ENCODE measurements at places on chromosomes 16 and 17. TPM values are rescaled to one million over a fixed set of nuclear protein-coding genes. Genes with fewer than 3 reads are reported as not detected.

Gene CD300LF
- not detected for total RNA-seq

GRCh38 chr17:73474370-73474988 lies 162.7 kb upstream of the CDC42EP4 start:
- DNase-seq = peak; percentile 10

GRCh38 chr17:12269751-12270150 lies 249.1 kb downstream of the MAP2K4 start:
- no peak for DNase-seq

DNA sequence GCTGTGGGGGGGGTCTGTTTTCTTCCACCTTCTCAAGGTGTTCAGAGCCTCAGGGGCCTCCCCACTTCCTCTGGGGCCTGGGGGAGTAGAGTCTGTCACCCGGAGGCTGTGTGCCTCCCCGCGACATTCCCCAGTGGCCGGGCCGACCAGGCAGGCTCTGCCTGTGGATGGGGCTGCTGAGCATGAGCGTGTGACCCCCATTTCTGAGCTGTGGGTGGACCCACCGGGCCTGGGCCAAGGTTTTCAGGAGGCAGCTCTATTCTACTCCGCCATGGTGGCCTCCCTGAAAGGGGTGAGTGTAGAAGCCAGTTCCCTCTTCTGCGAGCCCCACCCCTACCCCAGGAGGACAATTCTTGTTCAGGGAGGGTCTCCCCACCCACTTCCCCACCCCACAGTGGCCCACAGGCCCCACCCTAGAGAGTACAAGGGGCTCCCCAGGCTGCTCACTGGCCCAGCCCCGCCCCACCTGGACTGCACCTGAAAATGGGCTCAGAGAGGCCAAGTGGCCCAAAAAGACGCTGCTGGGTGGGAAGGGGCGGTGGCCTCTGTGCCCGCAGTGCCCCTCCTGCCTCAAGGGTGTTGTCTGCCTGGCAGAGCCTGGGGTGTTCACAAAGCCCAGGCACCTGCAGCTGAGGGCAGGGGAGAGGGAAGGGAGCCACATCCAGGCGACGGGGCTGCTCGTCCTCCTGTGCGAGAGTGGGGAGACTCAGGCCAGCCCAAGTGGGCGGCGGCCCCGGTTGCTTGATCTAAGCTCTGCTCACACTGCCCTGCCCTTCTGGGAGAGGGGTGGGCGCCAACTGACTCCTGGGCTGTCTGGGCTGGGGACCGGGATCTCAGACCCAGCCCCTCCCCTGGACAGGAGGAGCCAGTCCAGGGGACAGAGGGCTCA lies 1.3 kb downstream of the MSLN start:
- DNase-seq = no peak

Gene TOX3
- not detected for total RNA-seq

DNA sequence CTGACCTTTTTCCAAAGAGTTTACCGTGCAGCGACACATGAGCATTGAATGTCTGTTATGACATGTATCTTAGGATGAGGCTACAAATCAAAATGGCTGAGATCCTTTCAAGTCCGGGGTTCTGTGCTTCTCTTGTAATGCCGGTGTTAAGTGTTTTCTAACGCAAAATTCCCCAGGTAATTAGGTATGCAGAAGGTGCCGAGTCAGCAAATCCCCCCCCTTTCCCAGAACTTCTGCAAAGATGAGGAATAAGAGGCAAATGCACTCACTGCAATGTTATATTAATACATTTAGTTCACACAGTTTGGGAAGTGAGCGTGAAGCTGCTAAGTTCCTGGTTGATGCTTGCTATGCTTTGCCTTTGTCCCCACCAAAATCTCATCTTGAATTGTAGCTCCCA lies 36.3 kb upstream of the MLYCD start:
- no peak for DNase-seq

Gene ZFPM1
- total RNA-seq = 2.0 TPM

DNA sequence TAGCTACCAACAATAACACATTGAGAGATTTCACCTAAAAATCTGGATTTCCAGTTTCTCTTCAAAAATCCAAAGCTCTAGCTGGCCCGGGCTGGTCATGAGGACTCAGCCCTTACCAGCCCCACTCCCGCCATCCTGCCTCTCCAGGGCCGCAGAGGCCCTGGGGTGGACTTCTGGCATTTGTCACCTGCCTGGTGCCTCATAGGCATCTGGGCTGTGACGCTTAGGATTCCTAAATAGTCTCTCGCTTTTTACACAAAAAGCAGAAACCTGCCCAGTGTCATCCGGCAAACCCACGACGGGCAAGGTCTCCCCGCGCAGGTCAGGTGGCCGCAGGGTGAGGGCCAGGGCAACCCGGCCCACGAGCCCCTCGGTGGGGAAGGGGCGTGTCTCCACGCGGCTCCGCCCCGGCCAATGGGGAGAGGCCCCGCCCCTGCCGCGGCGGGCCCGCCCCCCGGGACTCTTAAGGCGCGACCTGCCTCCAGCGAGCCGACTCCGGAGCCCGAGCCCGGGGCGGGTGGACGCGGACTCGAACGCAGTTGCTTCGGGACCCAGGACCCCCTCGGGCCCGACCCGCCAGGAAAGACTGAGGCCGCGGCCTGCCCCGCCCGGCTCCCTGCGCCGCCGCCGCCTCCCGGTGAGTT lies at the start of gene VASN:
Gene VASN (plus strand): TSS at position 492 of the 644 bp plus-strand sequence. CDS start 9,030 bp downstream, outside the sequence.
- DNase-seq = no peak

DNA sequence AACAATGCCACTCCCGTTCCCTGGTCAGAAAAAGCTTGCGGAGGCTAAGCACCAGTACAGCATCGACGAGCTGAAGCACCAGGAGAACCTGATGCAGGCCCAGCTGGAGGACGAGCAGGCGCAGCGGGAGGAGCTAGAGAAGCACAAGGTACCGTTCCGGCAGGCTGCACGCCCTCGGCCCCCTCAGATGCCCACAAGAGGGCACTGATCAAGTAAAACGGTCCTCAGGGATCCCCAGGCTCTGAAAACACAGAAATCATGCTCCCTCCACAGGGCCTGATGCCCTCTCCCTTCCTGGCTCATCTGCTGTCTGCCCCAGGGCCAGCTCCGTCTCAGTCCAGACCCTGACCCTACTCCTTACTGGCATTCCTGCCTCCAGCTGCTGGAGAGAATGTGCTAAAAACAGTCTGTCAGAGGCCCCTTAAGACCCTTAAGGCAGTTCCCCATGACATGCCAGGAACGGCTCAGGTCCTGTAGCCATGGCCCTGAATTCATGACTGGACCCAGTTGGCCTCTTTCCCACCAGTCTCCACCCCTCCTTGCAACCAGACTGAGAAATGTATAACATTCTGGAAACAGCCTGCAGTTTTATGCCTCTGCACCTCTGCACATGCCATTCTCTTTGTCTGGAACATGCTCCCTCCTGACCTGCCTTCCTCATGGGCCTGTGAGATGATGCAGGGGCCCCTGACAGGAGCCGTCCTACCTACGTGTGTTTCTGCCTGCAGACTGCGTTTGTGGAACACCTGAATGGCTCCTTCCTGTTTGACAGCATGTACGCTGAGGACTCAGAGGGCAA lies 21.8 kb downstream of the DRC3 start:
- DNase-seq = no peak

Gene RGS11
- 2.7 TPM for total RNA-seq

- DNase-seq = no peak
Observed at GRCh38 chr17:50533720-50534148, 1.2 kb downstream of the EPN3 start.

- no peak for DNase-seq
Observed at GRCh38 chr16:89484923-89485679, 5.3 kb downstream of the ANKRD11 start.

Gene ENPP7
- total RNA-seq = not detected

- DNase-seq = no peak
Observed at GRCh38 chr17:49823614-49824013, 24.3 kb downstream of the TAC4 start.

Gene MEIOC
- not detected for total RNA-seq

GRCh38 chr16:71296584-71297340 lies 7.6 kb upstream of the CMTR2 start:
- DNase-seq = no peak

DNA sequence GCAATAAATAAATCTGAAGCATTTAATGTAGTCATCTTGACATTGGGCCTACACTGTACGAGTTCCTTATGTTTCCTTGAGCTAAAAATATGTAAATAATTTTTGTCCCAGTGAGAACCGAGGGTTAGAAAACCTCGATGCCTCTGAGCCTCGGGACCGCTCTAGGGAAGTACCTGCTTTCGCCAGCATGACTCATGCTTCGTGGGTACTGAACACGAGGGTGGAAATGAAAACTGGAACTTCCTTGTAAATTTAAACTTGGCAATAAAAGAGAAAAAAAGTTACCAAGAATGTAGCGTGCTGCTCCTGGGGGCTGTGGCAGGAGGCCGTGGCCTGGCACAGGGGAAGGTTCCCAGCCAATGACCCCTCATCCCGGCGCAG lies 74.1 kb downstream of the SOCS1 start:
- DNase-seq = no peak

DNA sequence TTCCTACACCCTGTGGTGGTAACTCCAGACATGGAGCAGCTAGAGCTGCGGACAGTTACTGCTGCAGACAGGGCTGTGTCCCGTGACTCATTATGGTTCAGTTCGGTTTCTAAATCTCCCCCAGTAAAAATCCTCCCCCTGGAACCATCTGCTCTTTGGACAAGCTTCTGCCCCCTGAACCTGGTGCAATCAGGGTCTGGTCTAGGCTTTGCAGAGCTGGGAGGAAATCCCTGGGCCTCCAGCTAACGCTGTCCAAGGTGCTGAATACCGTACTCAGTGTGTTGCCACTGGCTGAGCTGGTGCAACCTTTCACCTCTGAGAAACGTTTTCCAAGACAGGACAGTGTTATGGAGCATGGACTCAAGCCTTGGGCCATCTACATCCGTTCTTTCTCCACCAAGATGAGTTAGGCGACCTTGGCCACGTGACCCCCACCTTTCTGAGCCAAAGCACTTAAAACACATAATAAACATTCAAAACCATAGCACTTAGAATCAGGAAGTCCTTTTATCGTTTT lies 142.0 kb downstream of the CPPED1 start:
- no peak for DNase-seq

- DNase-seq = no peak
Observed at GRCh38 chr17:7123844-7124243, 9.2 kb upstream of the ASGR2 start.

GRCh38 chr17:39823407-39824054 lies 40.6 kb downstream of the IKZF3 start:
- no peak for DNase-seq

Gene NOB1
- 29.1 TPM for total RNA-seq

DNA sequence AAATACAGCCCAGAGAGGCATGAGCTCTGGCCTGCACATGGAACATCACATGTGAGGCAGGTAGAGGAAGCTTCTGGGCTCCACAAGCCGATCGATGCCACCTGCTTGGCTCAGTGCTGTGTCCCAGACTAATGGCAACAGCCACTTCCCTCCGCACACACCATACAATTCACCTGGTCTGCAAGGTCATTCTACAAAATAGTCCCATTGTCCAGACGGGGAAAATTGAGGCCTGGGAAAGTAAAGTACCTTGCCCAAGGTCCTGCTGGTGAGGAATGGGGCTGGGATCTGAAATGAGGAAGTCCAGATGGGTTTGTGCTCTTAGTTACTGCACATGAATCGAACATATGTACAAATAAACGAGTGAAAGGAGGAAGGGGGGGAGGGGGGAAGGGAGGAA lies 88.0 kb downstream of the LITAF start:
- DNase-seq = no peak

GRCh38 chr17:80847496-80848230 lies 144.0 kb upstream of the CHMP6 start:
- DNase-seq = no peak

- no peak for DNase-seq
Observed at GRCh38 chr16:27199736-27200135, 3.6 kb upstream of the KDM8 start.

DNA sequence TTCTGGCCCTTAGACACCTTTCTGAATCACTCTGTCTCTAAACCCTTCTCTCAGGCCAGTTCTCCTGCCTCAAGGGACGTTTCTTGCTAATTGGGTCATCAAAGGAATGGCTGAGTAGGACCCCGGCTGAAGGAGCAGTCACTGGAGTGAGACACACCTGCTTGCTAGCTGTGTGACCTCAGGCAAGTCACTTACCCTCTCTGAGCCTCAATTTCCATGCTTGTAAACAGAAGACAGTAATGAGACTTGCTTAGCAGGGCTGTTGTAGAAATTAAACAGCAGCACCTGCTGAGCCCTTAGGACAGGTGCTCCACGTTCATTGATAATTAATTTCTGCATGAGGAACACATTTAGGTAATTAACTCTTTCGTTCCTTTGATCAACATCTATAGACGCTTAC lies 6.8 kb downstream of the CIBAR2 start:
- no peak for DNase-seq

- no peak for DNase-seq
Observed at GRCh38 chr16:51636920-51637769, 486.1 kb upstream of the SALL1 start.

Gene TEX19
- total RNA-seq = not detected

- no peak for DNase-seq
Observed at GRCh38 chr17:77146882-77147281, 6.1 kb downstream of the SEC14L1 start.

Gene HSD3B7
- total RNA-seq = 14.9 TPM
